ENCODE measurements at places on chromosomes 2 and 18. TPM values are rescaled to one million over a fixed set of nuclear protein-coding genes. Genes with fewer than 3 reads are reported as not detected.

Gene ALPG
- total RNA-seq = not detected

Gene SRBD1
- total RNA-seq = 45.7 TPM

DNA sequence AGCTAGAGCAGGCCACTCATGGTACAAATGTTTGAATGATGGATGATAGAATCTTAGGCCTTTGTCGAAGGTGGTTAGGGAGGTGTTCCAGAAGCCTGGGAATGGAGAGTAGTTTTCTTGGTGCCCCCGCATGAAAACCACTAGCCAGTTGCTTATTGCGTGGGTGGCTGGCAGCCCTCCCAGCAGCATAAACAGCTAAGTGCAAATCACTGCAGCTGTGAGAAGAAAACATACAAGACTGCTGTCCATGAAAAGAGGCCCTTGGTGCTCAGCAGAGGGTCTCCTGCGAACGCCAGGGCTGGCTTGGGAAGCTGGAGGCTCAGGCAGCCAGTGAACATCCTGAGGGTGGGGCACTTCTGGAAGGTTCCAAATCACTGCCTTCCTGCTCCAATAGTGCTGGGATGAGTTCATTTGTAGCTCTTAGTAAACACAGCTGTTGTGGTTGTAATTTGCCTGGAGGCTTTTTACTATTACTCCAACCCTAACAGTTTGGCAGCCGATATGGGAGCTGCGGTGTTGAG is 118.8 kb downstream of the MGAT5 start:
- DNase-seq = no peak

Gene CCDC85A
- total RNA-seq = 0.89 TPM

DNA sequence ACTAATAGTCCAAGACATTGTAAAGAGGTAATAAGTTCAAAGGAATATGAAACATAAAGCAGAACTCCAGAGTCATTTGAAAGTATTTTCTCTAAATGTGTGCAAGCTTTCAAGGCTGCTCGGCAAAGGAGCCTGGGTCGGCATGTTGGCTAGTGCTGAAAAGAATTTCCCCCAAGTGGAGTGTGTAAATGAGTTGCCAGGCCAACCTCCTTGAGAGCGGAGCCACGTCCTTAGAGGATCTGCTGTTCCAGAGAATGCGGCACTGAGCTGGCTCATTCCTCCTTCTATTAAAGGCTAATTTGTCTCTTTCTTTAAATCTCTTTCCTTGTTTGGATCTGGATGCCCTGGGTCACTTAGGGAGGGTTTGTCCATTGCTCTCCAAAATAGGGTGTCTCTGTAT is 127.5 kb downstream of the RDH14 start:
- no peak for DNase-seq

- DNase-seq = no peak
Observed at GRCh38 chr18:32270341-32270740, 80.5 kb downstream of the MEP1B start.

- no peak for DNase-seq
Observed at GRCh38 chr18:73742957-73743356, 404.7 kb downstream of the FBXO15 start.

Gene LRP2
- total RNA-seq = not detected

DNA sequence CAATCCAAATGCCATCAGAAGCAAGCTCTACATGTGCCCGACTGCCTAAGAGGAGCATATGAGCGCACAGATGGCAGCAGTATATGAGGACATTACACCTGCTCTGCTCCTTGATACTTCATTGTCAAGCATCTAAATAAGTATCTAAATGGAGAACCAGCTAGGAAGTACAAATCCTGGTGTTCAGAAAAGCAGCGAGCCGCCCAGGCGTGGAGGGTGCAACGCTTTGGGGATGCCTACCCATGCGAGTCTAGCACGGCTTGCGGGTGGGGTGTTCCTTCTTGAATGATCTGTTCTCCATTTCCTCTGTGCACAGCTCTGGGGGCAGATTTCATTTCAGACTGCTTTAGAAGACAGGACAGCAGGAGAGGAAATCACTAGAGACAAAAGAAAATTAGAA is 63.0 kb upstream of the BCL2L11 start:
- DNase-seq = no peak

DNA sequence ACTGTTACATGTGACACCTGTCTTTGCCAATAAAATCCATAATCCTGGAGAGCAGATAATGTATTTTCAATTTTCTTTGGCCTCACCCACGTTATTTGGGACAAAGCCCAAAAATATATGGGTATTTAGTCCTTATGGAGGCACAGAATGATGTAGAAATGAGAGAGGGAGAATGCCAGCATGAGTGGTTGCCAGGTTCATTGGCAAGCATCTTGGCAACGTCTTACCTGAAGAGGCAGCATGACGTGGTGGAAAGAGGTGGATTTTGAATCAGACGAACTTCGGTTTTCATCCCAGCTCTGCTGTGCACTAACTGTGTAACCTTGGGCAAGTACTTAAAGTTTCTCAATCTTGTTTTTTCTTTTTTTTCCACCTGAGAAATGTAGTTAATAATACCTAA is 969.6 kb upstream of the PIK3C3 start:
- DNase-seq = no peak

Gene AFTPH
- 21.4 TPM for total RNA-seq

DNA sequence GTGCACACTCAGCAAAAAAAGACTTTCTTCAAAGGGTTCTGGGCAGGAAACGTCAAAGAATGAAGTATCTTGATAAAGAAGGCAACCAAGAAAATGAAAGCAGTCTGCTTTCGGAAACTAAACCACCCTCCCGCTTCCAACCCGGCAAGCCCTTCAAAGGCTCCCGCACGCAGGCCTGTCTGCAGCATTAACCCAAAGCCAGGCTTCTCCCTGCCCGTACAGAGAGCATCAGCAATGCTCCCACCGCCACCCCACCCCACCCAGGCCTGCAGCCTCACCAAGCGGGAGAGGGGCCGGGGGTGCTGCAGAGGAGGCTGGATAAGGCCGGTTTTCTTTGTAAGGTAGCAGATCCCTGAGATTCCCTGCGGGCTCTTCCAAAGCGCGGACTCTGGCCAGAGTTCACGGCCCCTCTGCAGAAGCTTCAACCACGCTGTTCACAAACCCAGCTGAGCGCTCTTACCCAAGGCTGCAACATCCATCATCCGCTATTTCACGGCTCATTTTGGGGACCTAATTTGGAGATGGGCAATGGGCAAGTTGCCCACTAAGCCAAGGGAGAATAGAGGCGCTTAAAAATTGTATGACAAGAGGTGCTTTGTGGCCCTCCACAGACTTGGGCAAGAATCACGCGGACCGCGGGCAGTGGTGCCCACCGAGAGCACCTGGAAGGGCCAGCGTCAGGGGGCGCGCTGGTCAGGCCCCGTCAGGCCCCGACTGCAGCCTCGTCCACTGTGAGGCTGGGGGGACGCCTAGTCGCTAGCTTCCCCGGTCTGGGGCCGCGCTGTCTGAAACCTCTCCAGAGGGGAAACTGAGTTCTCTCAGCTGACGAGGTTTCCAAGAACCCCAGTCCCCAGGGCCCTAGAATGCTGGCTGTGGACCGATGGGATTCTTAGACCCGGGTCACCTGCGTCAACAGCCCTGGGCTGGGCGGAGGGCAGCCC is 225.4 kb upstream of the ID2 start:
- DNase-seq = peak; percentile 73

DNA sequence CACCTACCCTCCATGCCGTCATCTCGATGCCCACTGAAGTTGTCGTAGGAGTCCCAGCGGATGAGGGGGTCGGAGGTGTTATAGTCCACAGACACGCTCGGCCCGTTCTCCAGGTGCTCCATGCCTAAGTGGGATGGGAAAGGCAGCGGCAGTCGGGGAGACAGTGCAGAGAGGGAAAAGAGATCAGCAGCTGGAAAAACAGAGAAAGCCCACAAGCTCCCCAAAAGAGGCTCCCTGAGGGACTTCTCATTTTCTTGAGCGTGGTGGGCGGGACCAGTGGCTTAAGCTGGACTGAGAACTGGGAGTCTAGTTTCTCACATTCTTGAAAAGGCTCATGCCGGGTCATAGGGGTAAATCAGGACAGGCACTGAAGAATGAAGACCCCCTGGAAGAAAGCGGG is 121.9 kb downstream of the TNS1 start:
- no peak for DNase-seq

- DNase-seq = no peak
Observed at GRCh38 chr2:179692610-179693009, 168.8 kb downstream of the ZNF385B start.

GRCh38 chr18:45121146-45121545 is 440.5 kb downstream of the SETBP1 start:
- no peak for DNase-seq

- peak; percentile 33 for DNase-seq
Observed at GRCh38 chr2:71452565-71452964, 796 bp upstream of the DYSF start.

DNA sequence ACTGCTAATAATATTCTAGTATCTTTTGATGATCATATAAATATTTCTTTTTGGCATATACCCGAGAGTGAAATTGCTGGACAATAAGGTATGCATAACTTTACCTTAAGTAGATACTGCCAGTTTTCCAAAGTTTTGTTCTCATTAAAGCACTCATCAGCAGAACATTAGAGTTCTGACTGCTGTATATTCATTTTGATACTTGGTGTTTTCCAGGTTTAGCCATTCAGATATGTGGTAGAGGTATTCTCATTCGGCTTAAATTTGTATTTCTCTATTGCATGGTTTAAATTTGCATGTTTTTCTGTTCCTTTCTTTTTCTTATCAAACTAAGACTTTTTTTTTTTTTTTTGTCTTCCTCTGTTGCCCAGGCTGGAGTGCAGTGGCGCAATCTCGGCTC is 18.2 kb downstream of the CYBRD1 start:
- DNase-seq = no peak

DNA sequence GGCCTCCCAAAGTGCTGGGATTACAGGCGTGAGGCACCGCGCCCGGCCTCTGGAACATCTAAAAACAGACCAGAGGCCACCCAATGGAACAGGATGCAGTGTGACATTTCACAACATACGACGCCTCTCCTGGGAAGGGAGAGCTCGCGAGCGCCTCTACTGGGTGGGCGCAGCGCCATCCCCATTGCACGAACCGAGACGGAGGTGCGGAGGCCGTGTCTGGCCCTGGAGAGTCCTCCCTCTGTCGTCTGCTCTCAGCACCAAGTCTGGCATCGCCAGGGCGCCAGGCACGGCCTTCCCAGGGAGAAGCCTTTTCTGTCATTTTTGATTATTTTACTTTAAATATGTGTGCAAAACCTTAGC is 9.4 kb upstream of the GBX2 start:
- peak; percentile 71 for DNase-seq

- DNase-seq = peak; percentile 77
Observed at GRCh38 chr2:69789175-69789721, 40.2 kb upstream of the GMCL1 start.

- DNase-seq = no peak
Observed at GRCh38 chr18:58188996-58189395, 145.0 kb downstream of the NEDD4L start.

Gene SLC38A11
- not detected for total RNA-seq

Gene VIL1
- total RNA-seq = 120 TPM

DNA sequence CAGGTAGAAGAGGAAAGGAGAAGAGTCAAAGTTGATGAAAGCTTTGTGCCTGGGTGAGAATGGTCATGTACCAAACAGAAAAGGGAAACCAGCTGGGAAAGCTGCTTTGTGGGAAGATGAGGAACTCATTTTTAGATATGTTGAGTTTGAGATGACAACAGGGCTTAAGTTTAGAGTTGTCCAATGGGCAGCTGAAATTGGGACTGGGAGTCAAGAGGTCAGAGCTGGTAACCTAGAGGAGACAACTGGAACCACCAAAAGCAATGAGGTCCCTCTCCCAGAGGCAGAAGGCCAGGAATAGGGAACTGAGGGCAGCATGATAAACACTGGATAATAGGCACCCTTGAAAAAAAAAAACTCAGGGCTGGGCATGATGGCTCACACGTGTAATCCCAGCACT is 48.8 kb downstream of the SLC4A1AP start:
- no peak for DNase-seq

Gene PLEKHM3
- 35.1 TPM for total RNA-seq

- no peak for DNase-seq
Observed at GRCh38 chr2:176128172-176128981, 1.1 kb upstream of the HOXD8 start.

DNA sequence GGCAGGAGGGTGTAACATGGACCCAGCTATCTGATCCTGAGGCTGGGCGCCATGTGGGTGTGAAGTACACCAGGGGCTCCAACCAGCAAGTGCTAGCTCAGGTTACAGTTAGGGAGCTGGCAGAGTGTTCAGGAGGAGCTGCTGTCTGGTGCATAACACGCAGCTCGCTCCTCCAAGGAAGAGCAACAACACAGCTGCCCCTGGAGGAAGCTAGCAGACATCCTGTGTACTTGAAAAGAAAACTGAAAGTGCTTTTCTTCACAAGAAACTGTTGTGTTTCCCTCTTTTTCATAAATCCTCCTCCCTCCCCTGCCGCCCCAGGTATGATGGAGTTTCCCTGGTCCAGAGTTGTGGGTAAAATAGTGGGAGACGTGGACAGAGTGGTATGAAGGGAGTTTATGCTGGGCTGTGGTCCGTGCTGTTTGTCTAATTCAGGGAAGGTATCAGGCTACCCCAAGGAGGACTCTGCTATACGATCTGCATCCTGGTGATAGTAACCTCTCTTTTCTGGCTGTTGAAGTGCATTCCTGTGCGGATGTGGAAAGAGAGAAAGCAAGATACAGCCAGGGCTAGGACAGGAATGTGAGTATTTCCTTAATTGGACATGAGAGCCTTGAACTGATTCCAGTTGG is 6.1 kb upstream of the LBH start:
- peak; percentile 77 for DNase-seq

- DNase-seq = no peak
Observed at GRCh38 chr2:6828299-6828584, 37.5 kb downstream of the CMPK2 start.

GRCh38 chr18:10690366-10690765 is 164.5 kb downstream of the NAPG start:
- DNase-seq = no peak

DNA sequence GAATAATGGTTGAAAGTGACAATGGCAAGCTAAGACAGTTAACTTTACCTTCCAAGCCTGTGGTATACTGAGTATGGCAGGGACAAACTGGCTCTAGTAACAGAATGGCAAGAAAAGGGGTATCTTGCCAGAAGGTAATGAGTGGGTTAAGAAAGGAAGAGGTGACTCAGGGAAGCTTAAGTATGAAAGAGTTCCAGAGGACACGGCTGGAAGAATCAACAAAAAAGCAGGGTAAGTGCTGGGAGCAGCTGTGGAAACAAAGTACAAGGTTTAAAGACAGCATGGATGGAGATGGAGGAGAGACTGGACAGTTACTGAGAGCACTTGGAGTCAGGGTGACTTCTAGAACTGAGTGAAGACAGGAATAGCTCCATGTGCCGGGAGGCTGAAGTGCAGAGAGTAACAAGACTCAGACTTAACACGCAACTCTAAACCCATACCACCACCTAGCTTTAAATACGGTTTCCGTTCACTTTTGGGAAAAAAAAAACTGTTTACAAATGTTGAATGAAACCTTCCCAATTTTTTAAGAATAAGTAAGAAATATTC is 69.0 kb downstream of the REV1 start:
- no peak for DNase-seq

All from stomach (tissue), 19 donors.